ENCODE measurements at places on chromosomes 1 and 21.
A peak's percentile ranks its signal among the peaks of the same experiment; 100 is the strongest.

- no peak for DNase-seq
Measured at GRCh38 chr1:149844101-149844500, 55.3 kb upstream of the BOLA1 start.

DNA sequence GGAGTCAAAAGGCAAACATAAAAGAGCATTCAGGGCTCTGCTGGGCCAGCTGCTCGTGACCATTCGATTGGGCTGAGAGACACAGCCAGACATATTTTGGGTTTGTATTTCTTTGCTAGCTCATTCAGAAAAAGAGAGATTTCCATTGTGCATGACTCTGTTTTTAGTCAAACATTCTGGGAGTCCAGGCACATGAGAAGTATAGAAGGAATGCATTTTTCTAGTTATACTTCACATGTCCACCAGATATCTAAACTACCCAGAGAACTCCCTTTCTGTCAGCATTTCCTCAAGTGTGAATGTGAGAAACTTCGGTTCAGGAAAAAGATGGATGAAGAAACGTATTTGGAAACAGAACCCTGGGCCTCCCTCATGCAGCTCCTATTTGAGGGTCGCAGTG lies 6.3 kb upstream of the KCNE1 start:
- no peak for DNase-seq

- DNase-seq: no peak
Measured at GRCh38 chr1:210978316-210978973, 155.5 kb downstream of the KCNH1 start.

- DNase-seq: no peak
Measured at GRCh38 chr1:200153277-200154055, 126.0 kb downstream of the NR5A2 start.

- no peak for DNase-seq
Measured at GRCh38 chr1:48480504-48480903, 8.5 kb upstream of the SPATA6 start.

DNA sequence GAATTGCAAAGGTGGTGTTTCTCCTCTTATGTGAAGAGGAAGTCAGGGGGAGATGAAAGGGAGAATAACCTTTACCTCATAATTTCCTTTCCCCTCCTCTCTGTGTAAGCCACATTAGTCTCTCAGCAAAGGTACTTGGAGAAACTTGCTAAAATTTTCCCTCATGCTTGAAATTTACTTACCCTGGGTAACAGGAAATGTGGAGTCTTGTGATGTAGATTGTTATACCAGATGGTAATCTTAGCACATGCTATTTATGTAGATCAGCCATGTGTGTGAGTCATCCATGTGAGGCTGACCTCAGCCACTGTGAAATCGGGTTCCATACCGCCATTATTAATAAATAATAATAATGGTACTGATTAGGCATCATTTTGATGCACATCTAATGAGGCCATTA lies 128.4 kb downstream of the TGFB2 start:
- DNase-seq: no peak

- peak; percentile 67 for DNase-seq
Measured at GRCh38 chr1:5757187-5757805, 234.9 kb downstream of the NPHP4 start.

DNA sequence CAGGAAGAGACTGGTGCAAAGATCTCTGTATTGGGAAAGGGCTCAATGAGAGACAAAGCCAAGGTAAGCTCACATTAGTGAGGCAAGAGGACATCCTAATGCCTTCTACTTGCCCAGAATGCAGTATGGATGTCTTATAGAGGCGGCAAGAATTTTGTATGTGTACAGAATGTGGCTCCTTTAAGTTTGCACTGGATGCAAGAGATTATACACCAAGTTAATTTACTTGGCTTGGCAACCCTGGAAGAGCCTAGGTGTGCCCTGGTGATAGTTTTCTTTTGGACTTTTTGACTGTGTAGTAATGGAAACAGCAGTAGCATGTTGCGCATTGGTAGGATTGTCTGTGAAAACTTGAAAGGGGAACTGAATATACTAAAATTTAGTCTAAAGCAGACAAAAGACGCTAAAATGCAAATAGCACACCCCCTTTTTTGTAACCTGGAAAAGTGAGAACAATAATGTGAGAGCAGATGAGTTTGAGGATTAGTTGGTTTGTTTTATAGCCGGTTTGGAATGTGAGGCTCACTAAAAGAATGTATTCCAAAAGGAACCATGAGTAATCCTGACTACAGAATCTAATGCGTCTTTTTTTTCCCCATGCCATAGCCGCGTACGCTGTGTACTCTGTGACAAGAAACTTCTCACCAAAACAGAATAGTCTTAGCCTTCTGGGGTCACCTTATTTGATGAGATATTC lies 18.1 kb downstream of the KHDRBS1 start:
- no peak for DNase-seq

DNA sequence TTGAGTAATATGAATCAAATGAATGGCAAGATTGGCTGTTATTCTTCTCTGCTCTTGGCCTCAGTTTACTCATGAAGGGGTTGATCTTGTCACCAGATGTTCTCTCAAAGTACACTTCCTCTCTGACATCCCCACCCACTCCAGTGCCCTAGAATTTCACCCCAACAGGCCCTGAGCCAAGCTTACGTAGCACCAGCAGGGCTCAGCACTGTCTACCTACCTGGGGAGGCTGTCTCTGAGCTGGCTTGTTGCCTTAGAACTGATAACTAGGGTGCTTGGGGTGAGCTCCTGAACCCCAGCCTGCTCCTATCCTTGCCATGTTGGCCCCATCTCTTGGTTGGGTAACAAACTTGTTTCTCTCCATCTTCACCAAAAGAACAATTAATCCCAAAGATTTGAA lies 159.1 kb upstream of the USP24 start:
- DNase-seq: no peak

DNA sequence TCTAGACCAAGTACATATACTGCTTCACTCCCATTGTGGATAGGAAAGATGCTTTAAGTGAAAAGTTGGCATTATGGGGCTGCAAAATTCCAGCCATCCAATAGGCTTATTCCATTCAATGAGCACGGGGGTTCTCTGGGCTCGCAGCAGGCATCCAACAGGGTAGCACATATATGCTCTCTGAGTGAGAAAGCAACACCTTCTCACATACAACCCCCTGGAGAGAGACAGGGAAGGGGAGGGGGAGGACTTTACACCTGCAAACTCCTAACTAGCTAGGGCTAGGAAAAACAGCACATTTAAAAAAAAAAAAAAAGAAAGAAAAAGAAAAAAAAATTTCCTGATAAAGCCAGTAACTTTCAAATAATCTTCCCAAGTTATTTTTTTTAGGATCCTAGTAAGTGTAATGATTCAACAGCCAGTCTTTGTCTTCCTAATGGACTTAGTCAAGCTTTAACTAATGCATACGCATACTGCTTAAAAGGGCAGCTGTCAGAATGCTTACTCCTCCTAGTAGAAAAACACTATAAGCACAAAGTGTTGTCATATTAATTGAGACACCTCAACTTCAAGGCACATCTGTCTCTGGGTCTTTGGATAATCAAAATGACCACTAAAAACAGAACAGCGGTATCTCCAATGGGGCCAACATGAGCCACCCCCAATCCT lies 18.7 kb downstream of the PSMB2 start:
- DNase-seq: no peak

- no peak for DNase-seq
Measured at GRCh38 chr1:116804736-116805135, 50.5 kb downstream of the CD2 start.

DNA sequence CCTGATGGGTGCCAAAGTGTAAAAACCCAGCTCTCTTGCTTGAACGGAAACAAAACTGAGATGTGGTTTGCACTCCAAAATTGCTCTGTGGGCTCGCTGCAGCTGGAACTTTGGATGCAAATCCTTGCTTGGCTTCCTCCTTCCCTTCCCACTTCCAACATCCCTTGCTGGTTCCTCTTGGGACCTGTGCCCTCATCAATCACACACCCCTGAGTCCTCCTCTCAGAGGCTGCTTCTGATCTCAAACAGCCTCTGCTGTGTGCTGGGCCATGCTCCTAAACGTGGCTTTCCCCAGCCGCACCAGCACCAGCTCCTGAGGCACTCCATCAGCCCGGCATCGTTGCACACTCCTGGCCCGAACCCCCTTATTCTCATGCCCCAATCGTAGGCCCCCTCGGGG lies 124.3 kb upstream of the RAB4A start:
- no peak for DNase-seq

DNA sequence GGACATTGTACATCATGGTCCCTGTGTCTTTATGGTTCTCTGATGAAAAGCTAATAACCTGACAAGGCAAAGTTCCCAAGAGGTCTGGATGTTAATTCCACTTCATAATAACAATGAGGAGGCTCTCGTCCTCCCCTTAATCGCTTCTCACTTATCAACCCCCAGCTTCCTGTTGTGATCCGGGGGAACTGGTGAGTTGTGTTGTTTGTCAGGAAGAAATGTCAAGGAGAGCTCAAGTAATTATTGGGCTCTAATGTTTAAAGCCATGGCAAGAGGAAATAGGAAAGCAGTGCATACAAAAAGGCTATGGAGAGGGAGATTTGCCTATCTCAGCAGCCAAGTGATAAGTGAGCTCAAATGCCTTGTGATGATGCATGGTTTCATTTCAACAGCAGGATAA lies 42.8 kb upstream of the RASAL2 start:
- no peak for DNase-seq

- DNase-seq: no peak
Measured at GRCh38 chr1:185450917-185451316, 133.9 kb upstream of the IVNS1ABP start.

DNA sequence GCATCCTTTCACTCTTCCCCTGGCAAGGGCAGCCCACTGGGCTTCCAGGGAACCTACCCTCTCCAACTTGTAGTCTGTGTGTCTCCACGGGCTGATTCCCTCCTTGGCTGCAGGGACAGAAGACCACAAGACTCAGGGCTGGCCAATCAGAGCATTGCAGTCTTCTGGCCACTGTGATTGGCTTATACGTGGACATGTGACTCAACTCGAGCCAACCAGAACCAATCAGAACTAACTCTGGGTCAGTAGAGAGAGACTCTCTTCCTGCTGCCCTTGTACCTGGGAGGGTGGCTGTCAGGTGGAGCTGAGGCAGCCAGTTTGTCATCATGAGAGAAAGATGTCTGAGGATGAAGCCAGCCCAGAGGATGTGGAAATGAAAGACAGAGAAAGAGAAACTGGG lies 64.0 kb downstream of the DHRS3 start:
- DNase-seq: no peak

DNA sequence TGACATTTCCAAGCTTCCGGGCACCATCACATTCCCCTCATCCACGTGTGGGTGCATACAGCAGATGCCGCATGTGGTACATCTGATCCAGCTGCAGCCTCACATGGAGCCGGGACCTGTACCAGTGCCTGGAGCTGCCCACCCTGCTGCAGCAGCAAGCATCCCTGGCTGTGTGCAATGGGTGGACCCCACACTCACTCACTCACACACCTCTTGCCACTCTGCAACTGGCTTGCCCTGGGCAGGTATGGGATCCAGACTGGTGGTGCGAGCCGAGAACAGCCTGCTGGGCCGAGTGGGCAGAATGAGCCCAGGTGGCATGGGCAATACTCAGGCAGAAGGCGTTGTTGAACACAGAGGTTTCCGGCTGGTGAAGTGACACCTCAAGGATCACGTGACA lies 75.0 kb downstream of the DPYD start:
- no peak for DNase-seq

GRCh38 chr1:31715087-31715872 lies 11.5 kb upstream of the COL16A1 start:
- DNase-seq: peak; percentile 66

DNA sequence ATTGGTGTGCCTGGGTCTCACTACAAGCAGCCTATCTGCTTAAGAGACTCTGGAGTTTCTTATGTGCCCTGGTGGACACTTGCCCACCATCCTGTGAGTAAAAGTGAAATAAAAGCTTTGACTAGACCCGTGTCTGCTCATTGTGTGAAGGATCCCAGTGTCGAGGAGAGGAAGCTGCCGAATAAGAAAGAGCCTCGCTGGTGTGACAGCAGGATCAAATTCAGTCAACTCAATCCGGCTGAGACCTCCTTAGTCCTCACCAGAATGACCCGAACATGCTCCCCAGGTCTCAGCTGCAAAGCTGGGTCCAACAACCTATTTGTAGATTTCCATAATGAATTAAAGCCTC lies 14.8 kb downstream of the CD2 start:
- no peak for DNase-seq

DNA sequence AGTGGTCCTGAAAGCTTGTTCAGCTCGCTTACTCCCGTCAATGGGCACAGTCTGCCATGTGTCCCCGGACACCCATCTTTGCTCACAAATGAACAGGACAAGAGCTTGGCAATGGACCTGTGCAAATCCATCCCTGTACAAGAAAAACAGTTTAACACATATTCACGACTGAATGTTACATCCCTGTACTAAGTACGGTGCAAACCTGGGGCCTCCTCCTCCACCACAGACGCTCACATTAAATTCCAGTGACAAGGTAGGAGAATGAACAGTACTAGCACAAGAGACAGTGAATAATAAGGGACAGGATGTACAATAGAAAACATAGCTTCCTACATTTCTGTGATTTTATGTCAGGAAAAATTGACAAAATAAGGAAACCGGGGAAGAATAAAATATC lies 187.7 kb downstream of the ASTN1 start:
- DNase-seq: no peak

DNA sequence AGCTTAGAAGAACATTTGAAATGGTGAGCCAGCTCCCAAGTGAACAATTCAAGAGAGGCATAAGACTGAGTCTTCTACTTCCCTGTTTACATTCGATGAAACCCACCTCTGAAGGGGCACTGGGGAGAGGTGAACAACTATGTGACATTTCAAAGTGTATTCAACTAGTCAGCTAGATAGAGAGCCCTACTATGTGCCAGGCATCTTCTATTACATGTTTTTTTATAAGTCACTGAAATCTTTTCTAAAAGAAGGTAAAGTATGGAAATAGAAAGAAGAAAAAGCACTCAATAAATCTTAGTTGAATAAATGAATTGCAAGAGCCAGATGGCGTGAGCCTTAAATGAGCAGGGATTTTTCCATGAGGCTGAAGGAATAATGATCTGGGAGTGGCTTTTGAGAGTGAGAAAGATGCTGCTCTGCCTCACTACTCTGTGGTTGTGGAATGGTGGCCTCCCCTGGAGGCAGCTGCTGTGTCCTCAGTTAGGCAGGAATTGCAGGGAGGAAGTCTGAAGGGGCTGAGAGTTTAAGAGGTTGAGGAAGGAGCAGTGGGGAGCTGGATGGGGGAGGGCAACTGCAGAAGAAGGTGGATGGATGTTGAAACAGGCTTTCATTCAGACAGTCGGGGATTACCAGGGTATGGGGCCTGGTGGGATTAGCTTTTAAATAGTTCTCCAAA lies 10.4 kb upstream of the PTPRF start:
- DNase-seq: no peak

DNA sequence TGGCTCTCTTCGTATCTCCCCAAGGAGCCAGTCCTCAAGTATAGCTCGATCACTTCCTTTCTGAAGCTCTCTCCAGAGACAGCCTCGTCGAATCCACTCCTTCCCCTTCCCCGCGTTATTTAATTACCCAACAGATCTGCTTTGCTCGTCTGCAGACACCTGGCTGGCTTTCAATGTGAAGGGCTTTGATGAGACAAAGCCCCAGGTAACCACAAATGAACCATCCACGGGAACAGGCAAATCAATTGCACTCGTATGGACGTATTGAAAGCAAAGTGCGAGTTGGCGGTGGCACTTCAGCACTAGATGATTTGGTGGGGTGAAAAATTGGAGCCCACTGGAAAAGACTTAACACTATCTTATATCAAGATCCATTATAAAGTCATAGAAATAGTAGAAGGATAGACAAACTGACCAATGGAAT lies 364 bp upstream of the BCAR3 start:
- DNase-seq: no peak
